ENCODE measurements at places on chromosomes 1 and 21. TPM values are rescaled to one million over a fixed set of nuclear protein-coding genes. Genes with fewer than 3 reads are reported as not detected.

MAP3K7CL gene
- 2.6 TPM for total RNA-seq

LMOD1 gene
- 4.4 TPM for total RNA-seq

MKNK1 gene
- 19.4 TPM for total RNA-seq

OR14K1 gene
- not detected for total RNA-seq

LAPTM5 gene
- 33.8 TPM for total RNA-seq

PTGFR gene
- 0.05 TPM for total RNA-seq

TCHHL1 gene
- not detected for total RNA-seq

LAMTOR5 gene
- total RNA-seq, result 30.0 TPM

HCRTR1 gene
- not detected for total RNA-seq

ZNF644 gene
- total RNA-seq, result 35.6 TPM

TTF2 gene
- total RNA-seq, result 2.8 TPM

SUCO gene
- 12.4 TPM for total RNA-seq

BACE2 gene
- total RNA-seq, result 16.7 TPM

WDR64 gene
- total RNA-seq, result 0.70 TPM

RO60 gene
- total RNA-seq, result 41.1 TPM

EFNA1 gene
- total RNA-seq, result 180 TPM

INKA2 gene
- 0.67 TPM for total RNA-seq

FAM163A gene
- total RNA-seq, result not detected

TFF2 gene
- total RNA-seq, result not detected

GUCA2B gene
- not detected for total RNA-seq

FCGR2B gene
- total RNA-seq, result 7.9 TPM

RNF186 gene
- 0.17 TPM for total RNA-seq

MAP10 gene
- total RNA-seq, result 2.7 TPM

DSCAM gene
- total RNA-seq, result 0.17 TPM

VANGL2 gene
- total RNA-seq, result 1.4 TPM

PODN gene
- total RNA-seq, result 1.9 TPM

HTR6 gene
- total RNA-seq, result not detected

IL12RB2 gene
- total RNA-seq, result 0.50 TPM

ZNF695 gene
- total RNA-seq, result not detected

SLC25A44 gene
- total RNA-seq, result 21.8 TPM

RAD54L gene
- 8.8 TPM for total RNA-seq

PLA2G4A gene
- 2.5 TPM for total RNA-seq

ERMAP gene
- total RNA-seq, result 96.9 TPM

PDC gene
- not detected for total RNA-seq

LCE1C gene
- not detected for total RNA-seq

RAB25 gene
- total RNA-seq, result 0.67 TPM

SLC9C2 gene
- total RNA-seq, result not detected

CFHR3 gene
- 64.2 TPM for total RNA-seq

AK2 gene
- 181 TPM for total RNA-seq

RIPPLY3 gene
- total RNA-seq, result not detected

All from liver (tissue), 10 donors.